ENCODE measurements at places on chromosomes 12 and 14. TPM values are rescaled to one million over a fixed set of nuclear protein-coding genes. Genes with fewer than 3 reads are reported as not detected.

PTPN6 gene
- total RNA-seq = 321 TPM

DNA sequence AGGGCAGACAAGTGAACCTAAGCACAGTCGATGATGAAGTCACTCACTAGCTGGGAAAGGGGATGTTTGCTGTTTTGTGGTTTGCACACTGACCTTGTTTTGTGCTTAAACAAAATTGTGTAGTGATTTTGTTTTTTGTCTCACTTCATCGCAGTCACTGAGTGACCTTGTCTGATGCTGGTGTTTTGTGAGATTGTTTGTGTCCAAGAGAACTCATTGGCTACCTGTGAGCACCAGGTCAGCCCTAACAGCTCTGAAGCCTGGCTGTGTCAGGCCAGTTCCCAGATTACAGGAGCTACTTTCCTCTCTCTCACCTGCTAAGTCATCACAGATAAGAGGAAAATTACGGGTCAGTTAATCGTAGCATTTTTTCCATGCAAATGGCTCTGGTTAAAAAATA lies 3.9 kb upstream of the ESYT1 start:
- no peak for DNase-seq

- DNase-seq = no peak
Observed at GRCh38 chr14:49584058-49584457, 2.1 kb downstream of the RPS29 start.

- DNase-seq = no peak
Observed at GRCh38 chr12:45260104-45260815, 44.4 kb downstream of the ANO6 start.

DNA sequence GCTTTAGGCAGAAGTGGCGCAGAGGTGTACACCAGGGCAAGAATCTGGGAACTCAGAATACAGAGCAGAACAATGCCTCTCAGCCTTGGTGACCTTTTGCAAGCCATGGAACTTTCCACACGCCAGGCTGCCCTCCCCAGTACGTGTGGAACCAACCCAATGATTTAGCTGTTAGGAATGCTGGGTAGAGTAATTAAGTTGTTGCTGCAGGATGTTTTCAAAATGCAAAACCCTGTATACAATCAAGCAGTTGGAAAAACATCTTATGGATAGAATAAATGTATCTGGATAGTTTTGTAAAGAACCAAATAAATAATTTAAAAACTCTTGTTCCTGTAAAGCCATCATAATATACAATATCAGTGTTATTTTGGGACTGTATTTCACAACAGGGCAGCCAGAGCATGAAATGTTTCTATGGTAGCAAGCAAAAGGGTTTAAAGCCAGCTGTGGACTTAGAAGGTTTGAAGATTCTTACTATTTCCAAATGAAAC lies 19.4 kb downstream of the PPP1R36 start:
- no peak for DNase-seq

GRCh38 chr14:90573385-90574105 lies 176.7 kb downstream of the CALM1 start:
- no peak for DNase-seq
